ENCODE measurements at places on chromosomes 16 and 17.

- DNase-seq = no peak
Observed at GRCh38 chr17:45333702-45334092, 16.9 kb upstream of the MAP3K14 start.

DNA sequence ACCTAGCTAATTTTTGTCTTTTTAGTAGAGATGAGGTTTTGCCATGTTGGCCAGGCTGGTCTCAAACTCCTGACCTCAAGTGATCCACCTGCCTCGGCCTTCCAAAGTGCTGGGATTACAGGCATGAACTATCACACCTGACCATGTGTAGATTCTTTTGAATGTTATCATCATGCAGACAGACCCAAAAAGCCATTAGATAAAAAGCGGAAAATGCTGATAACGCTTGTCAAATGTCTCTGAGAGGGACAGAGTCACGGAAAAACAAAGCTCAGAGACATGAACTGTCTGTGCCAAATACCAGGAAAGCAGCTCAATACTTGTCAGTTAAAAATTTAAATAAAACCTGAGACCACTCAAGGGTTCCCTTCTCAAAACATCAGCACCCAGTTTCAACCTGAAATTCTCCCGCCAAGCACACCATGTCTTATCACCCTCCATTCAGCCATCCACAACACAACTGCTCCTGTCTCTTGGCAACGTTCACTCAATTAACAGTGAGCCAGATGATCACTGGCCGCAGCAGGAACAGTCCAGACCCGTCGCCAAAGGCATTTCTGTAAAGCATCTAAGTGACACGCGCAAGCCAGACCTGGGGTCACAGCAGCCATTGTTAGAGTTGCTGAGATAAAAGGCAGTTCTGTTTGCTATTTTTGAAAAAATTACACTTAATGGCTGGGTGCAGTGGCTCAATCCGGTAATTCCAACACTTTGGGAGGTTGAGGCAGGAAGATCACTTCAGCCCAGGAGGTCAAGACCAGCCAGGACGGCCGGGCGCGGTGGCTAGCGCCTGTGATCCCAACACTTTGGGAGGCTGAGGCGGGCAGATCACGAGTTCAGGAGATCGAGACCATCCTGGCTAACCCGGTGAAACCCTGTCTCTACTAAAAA lies 29.7 kb downstream of the FANCA start:
- DNase-seq = no peak

DNA sequence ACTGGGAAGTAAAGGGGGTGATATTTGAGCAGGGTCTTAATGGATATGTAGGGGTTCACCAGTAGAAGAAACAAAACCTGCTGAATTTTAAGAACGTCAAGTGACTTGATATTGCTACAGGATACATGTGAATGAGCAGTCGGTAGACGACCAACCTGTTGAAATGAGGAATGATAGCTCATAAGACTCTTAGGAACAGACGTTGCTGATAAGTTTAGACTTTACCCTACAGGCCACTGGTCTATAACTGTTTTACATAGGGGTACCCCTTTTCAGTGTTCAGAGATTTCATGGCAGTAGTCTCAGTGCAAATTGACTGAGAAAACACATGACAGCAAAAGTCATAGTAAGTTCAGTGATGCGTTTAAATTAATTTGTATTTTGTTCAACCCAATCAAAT lies 45.9 kb downstream of the TMEM114 start:
- no peak for DNase-seq

GRCh38 chr17:82195675-82196672 lies 16.7 kb downstream of the CCDC57 start:
- no peak for DNase-seq

DNA sequence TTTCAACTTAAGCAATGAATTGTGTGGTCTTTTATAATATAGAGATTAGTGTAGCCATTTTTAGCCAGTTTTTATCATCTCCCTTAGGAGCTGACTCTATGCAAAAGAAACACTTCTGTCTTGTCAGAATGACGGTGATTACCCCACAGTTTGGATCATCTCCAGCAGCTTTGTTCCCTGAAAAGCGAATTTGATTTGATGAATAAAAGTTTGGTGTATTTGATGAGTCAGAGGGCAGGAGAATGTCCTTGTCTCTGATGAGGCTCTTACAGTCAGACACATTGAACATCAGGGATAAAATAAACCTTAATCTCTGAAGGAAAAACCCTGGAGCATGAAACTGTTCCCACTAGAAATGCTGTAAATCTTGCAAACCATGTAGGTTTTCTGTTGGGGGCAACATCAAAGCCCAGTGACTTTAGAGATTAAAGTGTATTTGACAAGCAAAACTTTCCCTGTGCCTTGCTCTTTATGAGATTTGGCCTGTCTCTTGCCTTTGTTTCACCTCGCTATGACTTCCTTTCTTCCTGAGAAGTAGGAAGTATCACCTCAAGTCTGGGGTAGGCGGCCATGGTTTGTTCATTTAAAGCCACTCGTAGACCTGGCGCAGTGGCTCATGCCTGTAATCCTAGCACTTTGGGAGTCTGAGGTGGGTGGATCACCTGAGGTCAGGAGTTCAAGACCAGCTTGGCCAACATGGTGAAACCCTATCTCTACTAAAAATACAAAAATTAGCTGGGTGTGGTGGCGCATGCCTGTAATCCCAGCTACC lies 209.3 kb downstream of the FTO start:
- peak; percentile 85 for DNase-seq
